H54 (cell line): ENCODE measurements at places on chromosomes 1 and 21.

DNA sequence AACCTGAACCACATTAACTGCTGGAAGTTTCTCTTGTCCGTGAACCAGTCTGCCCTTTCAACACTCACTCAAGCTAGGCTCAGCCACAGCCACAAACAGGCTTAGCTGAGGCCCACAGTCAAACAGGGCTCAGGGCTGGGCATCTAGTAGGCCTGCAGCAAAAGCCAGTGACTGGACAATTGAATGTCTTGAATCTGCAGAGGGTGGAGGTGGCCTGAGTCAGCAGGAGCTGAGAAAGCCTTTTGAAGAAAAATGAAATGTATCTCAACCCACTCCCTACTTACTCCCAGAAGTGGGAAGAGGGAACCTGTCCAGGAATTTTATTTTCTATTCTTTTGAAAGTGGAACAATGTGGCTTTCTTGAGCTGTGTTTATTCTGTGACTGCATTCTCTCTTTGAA, 95.4 kb downstream of the PTPRU start:
- no peak for DNase-seq

- no peak for DNase-seq
Measured at GRCh38 chr1:156643049-156643777, 1.3 kb downstream of the BCAN start.

GRCh38 chr1:50157306-50157941, 48.7 kb downstream of the ELAVL4 start:
- no peak for DNase-seq

DNA sequence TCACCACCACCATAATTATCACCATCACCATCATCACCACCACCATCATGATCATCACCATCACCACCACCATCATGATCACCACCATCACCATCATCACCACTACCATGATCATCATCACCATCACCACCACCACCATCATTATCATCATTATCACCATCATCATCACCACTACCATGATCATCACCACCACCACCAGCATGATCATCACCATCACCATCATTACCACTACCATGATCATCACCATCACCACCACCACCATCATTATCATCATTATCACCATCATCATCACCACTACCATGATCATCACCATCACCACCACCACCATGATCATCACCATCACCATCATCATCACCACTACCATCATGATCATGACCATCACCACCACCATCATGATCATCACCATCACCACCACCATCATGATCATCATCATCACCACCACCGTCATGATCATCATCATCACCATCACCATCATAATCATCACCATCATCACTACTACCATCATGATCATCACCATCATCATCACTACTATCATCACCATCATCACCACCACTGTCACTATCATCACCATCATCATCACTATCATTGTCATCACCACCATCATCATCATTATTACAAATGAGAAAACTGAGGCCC, 60.2 kb downstream of the TRABD2B start:
- DNase-seq = no peak

DNA sequence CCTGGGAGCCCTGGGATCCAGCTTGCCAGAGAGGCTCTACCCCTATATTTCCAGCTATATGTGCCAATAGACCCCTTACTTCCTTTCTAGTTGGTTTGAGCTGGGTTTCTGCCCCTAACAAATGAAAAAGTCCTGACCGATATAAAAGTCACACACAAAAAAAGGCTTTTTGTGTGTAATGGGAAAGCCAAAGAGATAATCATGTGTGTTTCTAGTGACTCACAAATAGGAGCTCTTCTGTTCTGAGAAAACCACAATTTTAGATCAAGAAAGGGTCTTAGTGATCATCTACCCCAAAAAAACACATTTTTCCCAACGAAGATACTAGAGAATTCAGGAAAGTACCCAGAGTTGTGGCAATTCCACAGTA, 23.0 kb upstream of the PLEKHA6 start:
- no peak for DNase-seq

DNA sequence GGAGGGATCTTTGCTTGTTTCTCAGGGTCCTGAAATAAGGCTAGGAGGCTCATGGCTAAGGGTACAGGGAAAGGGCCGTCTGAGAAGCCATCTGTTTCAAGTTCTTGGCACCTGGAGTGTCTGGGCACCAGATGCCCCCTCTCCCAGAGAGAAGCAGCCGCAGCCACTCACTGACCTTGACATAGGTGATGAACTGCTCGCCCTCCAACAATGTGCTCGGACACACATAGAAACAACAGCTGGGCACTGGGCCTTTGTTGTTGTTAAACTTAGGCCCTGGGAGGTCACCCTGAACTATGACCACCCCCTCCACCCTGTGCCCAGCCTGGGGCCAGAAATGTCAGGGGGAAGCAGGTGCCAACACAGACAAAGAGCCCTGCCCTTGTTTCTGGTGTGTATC, 9.2 kb upstream of the TNNI1 start:
- DNase-seq = no peak

- no peak for DNase-seq
Measured at GRCh38 chr1:89855413-89856123, 34.7 kb downstream of the LRRC8D start.

GRCh38 chr1:170694172-170694926, 30.4 kb downstream of the PRRX1 start:
- no peak for DNase-seq

DNA sequence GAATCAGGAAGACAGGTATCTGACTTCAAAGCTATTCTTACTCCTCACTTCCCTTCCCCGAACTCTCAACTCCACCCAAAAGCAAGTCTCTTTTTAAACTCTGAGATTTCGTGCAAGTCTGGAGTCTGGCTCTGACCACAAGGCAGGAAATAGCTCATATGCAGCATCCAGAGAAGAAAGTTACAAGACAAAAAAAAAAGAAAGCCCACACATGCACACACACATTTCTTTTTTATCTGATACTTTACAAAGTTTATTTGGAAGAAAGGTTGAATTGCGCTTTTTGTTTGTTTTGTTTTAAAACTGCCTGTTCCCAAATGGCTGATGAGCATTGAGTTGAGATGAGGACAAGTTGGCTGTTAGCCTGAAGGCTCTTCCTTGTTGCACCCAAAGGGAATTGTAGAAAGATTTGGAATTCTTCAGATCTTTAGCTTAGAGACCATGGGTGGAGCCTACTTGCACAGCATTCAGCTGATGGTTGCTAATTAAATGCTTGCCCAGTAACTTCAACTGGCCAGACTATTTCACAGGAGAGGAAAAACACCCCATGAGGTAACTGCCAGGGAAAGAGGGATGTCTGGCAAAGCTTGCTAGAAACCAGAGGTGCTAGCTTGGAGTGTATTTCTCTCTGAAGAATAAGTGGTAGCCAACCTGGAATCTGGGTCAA, 490.3 kb downstream of the TTLL7 start:
- no peak for DNase-seq

GRCh38 chr1:42745851-42746250, 5.8 kb upstream of the CLDN19 start:
- DNase-seq = no peak

DNA sequence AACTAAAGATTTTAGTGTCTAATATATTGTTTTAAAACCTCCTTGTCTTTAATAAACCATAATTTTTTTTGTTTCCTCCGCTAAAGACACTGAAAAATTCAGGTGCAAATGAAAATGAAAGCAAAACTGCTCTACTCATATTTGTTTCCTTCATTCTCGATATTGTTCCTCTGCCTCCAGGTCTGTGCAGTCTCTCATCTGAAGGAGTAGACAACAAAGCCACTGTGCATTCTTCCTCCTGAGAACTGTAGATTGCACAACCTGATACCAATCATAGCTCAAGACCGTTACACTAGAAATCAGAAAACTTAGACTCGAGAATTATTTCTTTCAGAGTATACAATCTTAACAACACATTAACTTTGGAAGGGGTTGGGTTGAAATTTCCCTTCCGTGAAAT, 373.1 kb upstream of the CXADR start:
- DNase-seq = peak; percentile 7

DNA sequence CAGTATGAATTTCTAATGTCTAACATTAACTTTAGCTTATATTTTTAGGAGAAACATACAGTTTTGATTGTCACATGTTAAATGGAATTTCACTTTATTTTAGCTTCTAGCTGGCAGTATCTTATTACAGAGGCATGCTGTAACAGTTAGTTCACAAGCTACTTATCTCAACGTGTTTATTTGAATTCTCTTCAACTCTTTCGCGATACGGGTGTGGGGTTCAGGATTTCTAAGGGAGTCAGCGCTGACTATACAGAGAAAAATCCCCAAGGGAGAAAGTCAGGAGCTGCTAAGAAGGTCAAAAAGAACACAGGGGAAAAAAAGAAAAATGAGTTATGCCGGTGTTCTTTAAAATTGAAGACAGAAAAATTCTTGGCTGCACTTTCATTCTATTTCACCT, 296.2 kb downstream of the VAV3 start:
- no peak for DNase-seq
